Activated naive CD4-positive, alpha-beta T cell treated with anti-CD3 and anti-CD28 coated beads, Interleukin-2, amount 10 ng/mL, durations not matched to agents 7 days and 5 days (primary cell): ENCODE measurements at places on chromosomes 12 and 14.

DNA sequence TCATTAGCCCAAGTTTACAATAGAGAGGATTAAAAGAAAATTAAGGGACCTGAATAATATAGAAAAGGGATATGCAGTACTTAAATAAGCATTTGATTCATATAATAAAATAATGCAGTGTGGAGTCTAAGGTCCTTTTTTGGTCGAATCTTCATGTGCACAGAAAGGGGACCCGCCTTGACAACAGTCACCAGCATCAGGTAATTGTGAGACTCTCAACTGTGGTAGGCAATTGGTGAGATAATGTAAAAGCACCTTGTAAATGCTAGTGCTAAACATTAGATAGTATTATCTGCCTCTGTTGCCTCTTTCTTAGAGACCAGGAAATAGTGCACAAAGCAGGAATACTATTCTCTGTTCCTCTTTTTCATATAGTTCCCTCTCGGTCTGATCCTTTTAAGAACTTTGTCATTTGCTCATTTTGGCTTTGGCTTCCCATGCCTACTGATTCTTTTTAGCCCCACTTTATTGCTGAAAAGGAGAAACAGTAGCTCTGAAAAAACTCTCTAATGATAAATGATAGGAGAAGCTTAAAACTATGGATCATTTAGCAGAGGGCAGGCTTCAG lies 17.5 kb downstream of the CHPT1 start:
- H3K27ac ChIP-seq, result no peak overlapping the region
- no peak overlapping the region for H3K4me3 ChIP-seq
- no peak for DNase-seq
- peaks cover 7% of the 10 kb centered on the region for H3K36me3 ChIP-seq
- peaks cover 6% of the 10 kb centered on the region for H3K4me1 ChIP-seq

GRCh38 chr14:103521438-103521950 lies 1.1 kb downstream of the CKB start:
- peak overlapping the region; percentile 63 for H3K4me3 ChIP-seq
- DNase-seq, result peak; percentile 46
- H3K27me3 ChIP-seq, result peaks cover 76% of the 10 kb centered on the region
- H3K36me3 ChIP-seq, result no peaks in the 10 kb centered on the region
- H3K4me1 ChIP-seq, result peaks cover 21% of the 10 kb centered on the region

DNA sequence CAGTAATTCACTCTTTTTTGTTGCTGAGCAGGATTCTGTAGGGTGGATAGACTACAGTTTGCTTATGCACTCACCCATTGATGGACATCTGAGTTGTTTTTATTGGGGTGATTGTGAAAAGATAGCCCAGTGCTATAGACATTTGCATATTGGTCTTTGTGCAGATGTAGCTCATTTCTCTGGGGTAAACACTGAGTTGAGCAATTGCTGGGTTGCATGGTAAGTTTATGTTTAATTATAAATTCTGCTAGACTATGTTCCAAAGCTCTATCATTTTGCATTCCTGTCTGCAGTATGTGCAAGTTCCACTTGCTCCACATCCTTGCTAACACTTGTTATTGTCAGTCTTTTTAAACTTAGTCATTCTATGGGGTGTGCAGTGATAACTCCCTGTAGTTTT lies 65.4 kb upstream of the RFLNA start:
- peaks cover 24% of the 10 kb centered on the region for H3K27me3 ChIP-seq
- no peak overlapping the region for H3K27ac ChIP-seq
- no peaks in the 10 kb centered on the region for H3K36me3 ChIP-seq

DNA sequence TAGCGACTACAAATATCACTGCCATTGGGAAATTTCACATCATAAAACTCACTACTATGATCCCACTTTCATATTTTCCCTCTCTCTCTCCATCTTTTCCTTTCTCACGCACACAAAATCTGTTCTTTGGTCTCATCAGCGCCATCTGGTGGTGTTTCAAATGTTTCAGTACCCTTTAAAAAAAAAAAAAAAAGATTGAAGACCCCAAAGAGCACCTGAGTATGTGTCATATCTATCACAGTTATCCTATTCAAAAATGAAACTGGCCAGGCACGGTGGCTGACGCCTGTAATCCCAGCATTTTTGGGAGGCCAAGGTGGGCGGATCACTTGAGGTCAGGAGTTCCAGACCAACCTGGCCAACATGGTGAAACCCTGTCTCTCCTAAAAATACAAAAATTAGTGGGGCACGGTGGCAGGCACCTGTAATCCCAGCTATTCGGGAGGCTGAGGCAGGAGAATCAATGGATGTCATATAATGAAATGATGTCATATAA lies 72.4 kb downstream of the TTC9 start:
- no peak overlapping the region for H3K4me3 ChIP-seq
- no peaks in the 10 kb centered on the region for H3K36me3 ChIP-seq
- DNase-seq, result peak; percentile 56
- no peak overlapping the region for H3K27ac ChIP-seq
- H3K27me3 ChIP-seq, result peaks cover 11% of the 10 kb centered on the region

DNA sequence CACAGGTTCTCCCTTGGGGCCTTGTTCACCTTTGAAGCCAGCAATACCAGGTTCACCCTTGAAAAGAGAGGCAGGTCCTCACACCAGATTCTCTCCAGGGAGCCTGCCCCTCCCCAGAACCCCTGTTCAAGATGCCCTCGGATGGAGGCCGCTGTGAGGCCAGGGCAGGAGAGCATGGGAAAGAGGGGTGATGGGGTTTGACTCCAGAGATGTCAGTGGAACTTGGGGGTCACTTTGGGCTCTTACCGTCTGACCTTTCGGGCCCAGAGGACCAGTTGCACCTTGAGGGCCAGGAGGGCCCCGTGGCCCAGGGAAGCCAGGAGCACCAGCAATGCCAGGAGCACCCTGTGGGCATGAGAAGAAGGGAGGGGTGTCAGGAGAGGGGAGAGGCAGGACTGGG lies 17.4 kb downstream of the COL2A1 start:
- H3K4me1 ChIP-seq, result peaks cover 26% of the 10 kb centered on the region
- peaks cover 100% of the 10 kb centered on the region for H3K27me3 ChIP-seq
- no peak overlapping the region for H3K27ac ChIP-seq

GRCh38 chr14:38502239-38502638 lies 246.3 kb upstream of the CLEC14A start:
- H3K27me3 ChIP-seq, result no peaks in the 10 kb centered on the region
- H3K4me3 ChIP-seq, result no peak overlapping the region
- no peak for DNase-seq
- no peaks in the 10 kb centered on the region for H3K36me3 ChIP-seq

DNA sequence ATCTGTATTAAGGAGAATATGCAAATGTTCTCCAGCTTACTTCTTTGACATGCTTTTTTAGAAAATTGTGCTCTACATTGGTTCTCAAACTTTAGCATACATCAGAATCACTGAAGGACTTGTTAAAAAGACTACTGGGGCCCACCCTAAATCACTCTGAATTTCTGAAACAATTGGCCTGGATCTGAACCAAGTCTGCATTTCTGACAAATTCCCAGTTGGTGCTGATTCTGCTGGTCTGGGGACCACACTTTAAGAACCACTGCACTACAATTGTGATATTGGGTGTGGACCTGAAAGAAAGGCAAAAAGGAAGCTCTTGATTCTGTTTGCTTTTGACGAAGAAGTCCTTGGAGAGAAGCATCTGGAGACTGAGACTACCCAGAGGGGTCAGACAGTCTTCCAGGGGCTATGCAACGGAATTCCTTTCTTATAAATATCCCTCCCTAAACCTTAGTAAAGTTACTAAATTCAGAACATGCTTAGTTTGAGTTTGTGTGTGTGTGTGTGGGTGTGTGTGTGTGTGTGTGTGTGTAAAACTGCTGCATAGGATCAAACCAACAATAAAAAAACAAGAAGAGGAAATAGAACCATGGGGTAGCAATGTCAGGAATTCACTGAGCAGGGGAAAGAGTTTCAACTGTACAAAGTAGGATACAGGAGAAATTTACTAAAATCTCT lies 36.8 kb downstream of the EAPP start:
- no peak overlapping the region for H3K4me3 ChIP-seq
- H3K27me3 ChIP-seq, result peaks cover 4% of the 10 kb centered on the region
- no peak overlapping the region for H3K27ac ChIP-seq
- no peaks in the 10 kb centered on the region for H3K4me1 ChIP-seq
- no peaks in the 10 kb centered on the region for H3K36me3 ChIP-seq

DNA sequence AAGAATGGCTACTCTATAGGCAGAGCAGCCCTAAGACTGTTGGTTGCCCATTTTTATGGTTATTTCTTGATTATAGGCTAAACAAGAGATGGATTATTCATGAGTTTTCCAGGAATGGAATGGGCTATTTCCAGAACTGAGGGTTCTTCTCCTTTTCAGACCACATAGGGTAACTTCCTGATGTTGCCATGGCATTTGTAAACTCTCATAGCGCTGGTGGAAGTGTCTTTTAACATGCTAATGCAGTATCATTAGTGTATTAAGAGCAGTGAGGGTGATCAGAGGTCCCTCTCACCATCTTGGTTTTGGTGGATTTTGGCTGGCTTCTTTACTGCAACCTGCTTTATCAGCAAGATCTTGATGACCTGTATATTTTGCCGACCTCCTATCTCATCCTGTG lies 904.6 kb upstream of the FBXO33 start:
- DNase-seq, result no peak
- H3K4me1 ChIP-seq, result no peaks in the 10 kb centered on the region
- no peak overlapping the region for H3K27ac ChIP-seq
- H3K36me3 ChIP-seq, result no peaks in the 10 kb centered on the region
- H3K27me3 ChIP-seq, result no peaks in the 10 kb centered on the region
- no peak overlapping the region for H3K4me3 ChIP-seq

GRCh38 chr14:23110579-23111365 lies 6.0 kb upstream of the CIROP start:
- no peak for DNase-seq
- H3K27ac ChIP-seq, result no peak overlapping the region
- peaks cover 11% of the 10 kb centered on the region for H3K4me1 ChIP-seq
- no peak overlapping the region for H3K4me3 ChIP-seq
- H3K36me3 ChIP-seq, result no peaks in the 10 kb centered on the region

- H3K36me3 ChIP-seq, result peaks cover 16% of the 10 kb centered on the region
- H3K27ac ChIP-seq, result no peak overlapping the region
- no peak overlapping the region for H3K4me3 ChIP-seq
- no peak for DNase-seq
These were observed 81.7 kb downstream of the RIN3 start for GRCh38 chr14:92595267-92595666.

- H3K4me3 ChIP-seq, result peak overlapping the region; percentile 75
- no peaks in the 10 kb centered on the region for H3K36me3 ChIP-seq
- peak; percentile 21 for DNase-seq
- peaks cover 17% of the 10 kb centered on the region for H3K4me1 ChIP-seq
- peaks cover 73% of the 10 kb centered on the region for H3K27me3 ChIP-seq
These were observed 585 bp upstream of the TEAD4 start for GRCh38 chr12:2958432-2959191.

- no peak overlapping the region for H3K4me3 ChIP-seq
- no peak overlapping the region for H3K27ac ChIP-seq
- peaks cover 6% of the 10 kb centered on the region for H3K4me1 ChIP-seq
- H3K27me3 ChIP-seq, result no peaks in the 10 kb centered on the region
These were observed 170.5 kb upstream of the GARIN2 start for GRCh38 chr14:67018720-67019119.

DNA sequence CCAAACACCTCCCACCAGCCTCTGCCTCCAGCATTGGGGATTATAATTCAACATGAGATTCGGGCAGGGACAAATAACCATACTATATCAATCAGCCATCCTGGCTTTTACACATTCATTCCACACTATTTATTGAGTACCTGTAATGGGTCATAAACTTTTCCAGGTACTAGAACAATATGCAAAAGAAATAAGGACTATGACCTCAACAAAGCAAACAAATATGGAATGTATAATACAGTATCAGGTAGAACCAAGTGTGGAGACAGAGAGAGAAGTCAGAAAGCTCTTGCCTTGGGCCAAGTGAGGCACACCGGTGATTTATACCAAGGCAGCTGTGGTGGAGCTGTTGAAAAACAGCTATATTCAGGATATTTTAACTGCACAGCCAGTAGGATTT lies 116.3 kb downstream of the TSPAN8 start:
- no peak for DNase-seq
- no peak overlapping the region for H3K4me3 ChIP-seq
- H3K4me1 ChIP-seq, result no peaks in the 10 kb centered on the region
- H3K36me3 ChIP-seq, result no peaks in the 10 kb centered on the region

DNA sequence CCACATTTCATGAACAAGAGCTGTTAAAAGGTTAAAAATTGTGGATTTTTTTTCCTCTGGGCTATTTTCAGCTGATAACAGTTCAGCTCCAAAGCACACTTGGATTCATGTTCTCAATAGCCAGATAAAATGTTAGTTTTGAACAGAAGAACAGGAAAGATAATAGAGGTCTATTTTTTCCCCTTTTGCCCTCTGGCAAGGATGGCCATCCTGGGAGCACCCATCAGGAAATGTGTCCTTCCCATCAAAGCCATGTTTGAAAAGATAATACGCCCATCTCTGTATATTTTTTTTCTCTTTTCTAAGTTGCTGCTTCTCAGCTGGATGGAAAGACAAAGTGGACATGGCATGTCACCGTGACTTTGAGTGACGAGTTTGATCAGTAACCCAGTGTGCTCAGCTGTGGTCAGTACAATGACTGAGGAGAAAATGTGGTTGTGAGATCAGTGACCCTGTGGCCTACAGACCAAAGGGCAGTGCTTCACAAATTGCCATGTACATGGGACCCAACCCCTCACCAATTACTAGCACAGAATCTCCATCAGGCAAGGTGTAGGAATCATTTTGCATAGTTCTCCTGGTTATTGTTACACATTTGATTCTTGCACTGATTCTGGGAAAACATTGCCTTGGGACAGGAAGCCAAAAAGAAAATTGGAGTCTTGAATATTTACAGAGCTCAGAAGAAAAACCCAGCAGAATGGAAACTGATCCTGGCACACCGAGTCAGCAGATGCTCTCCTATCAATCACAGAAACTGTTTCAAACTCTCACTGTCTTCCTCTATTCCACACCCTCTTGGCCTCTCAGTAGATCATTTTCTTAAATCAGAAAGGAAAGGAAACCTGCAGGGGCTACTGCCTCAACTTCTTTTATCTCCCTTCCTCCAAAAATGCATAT lies 64.3 kb downstream of the ANO6 start:
- H3K36me3 ChIP-seq, result peaks cover 22% of the 10 kb centered on the region
- no peaks in the 10 kb centered on the region for H3K27me3 ChIP-seq
- H3K27ac ChIP-seq, result no peak overlapping the region
- no peak overlapping the region for H3K4me3 ChIP-seq
- DNase-seq, result no peak

DNA sequence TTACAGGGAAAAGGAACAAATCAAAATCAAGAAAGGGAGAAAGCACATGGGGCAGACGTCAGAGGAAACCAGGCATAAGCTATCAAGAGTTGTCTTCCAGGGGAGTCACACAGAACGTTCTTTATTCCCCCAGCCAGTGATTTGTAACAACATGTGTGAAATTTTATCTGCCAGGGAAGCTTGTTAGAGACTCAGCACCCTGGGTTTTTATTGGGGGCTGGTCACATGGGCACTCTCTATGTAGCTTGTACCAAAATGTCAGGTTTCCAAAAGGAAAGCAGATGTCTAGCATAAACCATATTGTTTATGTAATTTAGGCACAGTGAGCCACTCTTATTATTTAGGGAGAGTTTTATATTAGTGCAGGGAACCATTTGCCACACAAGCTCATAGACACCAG lies 440.4 kb upstream of the DCN start:
- no peaks in the 10 kb centered on the region for H3K27me3 ChIP-seq
- no peak for DNase-seq
- no peak overlapping the region for H3K4me3 ChIP-seq
- no peak overlapping the region for H3K27ac ChIP-seq
- H3K4me1 ChIP-seq, result no peaks in the 10 kb centered on the region
